ENCODE measurements at places on chromosomes 6 and 20.
A peak's percentile ranks its signal among the peaks of the same experiment; 100 is the strongest.

DNA sequence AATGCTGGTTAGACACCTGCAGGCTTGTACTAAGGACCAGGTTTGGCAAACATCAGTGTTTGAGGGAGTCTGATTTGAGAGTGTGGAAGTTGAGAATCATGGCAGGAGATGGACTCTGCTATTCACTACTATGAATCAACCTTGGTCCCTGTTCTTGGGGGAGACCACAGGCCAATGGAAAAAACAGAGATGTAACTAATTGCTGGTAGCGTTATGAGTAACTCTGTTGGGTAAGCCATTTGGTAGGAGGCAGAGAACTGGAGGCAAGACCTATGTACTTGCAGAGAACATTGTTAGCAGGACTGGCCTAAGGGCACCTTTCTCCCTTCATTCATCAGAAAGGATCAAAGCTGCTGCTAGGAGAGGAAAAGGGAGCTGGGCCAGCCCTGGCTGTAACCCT is 8.3 kb upstream of the WFDC2 start:
- no peak for DNase-seq

- peak; percentile 50 for DNase-seq
Measured at GRCh38 chr6:25476126-25476525, 175.9 kb upstream of the SCGN start.

DNA sequence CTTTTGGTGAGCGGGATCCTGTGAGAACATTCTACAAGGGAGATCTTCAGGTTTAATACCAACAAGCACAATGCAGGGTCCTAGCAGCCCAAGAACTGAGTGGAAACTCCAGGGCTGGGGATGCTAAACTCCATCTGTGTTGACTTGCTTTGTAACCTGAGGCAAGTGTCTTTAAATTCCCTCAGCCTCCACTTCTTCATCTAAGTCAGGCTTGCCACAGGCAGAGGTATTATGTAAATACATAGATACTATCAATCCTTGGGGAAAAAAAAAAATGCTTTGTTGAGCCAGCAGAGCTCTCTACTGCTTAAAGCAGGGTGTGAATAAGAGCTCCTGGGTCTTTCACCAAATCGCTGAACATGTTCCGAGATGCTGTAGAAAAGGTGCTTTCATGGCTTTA is 114.2 kb upstream of the PHACTR1 start:
- DNase-seq = no peak

- DNase-seq = no peak
Measured at GRCh38 chr20:24033151-24033550, 44.6 kb upstream of the GGTLC1 start.

DNA sequence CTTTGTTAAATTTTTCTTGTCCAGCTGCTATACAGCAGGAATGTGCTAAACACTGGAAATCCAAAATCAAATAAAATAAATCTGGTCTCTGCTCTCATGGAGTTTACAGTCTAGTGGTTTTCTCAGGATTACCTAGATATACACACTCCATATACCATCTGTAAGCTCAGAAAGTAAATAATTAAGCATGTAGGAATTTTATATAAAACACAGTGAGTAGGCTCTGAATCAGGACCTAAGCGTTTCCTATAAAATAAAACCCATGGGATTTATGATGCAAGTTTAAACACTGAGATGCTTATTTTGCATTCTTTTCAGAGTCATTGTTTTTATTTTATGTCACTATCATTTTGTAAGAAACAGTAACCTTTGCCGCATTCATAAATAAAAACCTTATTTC is 29.7 kb upstream of the UFL1 start:
- no peak for DNase-seq

- no peak for DNase-seq
Measured at GRCh38 chr6:158816329-158816728, 2.8 kb downstream of the EZR start.

DNA sequence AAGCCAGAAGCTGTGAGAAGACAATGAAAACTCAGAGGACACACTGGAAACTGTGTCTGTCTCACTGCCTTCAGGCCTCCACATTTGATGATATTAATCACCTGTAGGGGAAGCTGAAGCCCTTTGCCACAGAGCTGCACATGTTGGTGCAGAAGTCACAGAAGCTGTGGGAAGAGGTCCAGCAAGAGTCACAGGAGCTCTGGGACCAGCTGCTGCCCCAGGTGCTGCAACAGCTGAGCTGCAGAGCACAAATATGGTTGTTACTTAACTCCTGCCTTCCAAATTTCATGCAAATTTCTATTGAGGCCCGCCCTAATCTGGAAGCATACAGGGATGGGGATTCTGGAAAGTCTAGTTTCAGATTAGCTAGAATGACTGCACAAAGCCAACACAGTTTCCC is 169.3 kb downstream of the OGFRL1 start:
- DNase-seq = no peak

- peak; percentile 40 for DNase-seq
Measured at GRCh38 chr20:11432407-11432806, 485.3 kb upstream of the BTBD3 start.

DNA sequence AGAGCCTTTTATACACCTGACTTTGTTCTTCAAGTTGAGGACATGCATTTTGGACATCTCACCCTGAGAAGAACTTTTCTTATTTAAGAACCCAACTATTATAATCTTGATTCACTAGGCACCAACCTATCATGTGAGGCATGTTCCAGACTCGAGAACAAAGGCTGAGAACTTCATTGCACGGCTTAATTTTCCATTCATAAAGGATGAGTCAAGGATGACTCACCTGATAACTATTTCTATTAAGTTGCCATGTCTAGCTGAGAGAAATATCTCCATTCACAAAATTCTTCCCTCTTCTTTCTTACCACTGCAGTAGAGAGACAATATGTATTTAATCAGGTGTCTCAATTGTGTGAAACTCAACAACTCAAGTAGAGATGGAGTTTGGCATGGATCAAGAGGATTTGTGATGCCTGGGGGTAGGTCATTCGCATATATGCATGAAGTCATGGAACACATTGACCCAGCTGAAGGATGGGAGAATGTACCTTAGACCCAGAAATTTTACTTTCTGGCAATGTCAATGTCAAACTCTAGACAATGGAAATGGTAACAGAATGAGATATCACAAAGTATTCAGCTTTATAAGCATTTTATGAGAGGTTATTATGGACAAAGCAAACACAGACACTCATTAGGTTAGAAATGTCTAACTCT is 208.7 kb upstream of the PRND start:
- peak; percentile 93 for DNase-seq

DNA sequence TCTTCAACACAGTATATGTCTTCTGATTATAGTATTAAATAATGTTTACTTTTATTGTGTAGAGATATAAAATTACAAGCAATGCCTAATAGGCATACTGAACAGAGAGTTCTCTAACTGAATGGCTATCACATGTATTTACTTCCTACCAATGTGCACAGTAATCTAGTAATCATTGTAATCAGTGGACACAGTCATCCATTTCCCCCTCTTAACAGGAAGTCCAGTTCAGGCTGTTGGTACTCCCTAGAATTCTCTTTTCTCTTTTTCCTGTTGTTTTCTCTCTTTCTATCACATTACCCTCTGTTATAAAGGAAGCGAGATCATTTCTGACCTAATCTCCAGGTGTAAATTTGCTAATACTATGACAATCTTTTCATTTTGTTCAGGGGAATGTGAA is 172.5 kb downstream of the HTR1B start:
- DNase-seq = no peak

DNA sequence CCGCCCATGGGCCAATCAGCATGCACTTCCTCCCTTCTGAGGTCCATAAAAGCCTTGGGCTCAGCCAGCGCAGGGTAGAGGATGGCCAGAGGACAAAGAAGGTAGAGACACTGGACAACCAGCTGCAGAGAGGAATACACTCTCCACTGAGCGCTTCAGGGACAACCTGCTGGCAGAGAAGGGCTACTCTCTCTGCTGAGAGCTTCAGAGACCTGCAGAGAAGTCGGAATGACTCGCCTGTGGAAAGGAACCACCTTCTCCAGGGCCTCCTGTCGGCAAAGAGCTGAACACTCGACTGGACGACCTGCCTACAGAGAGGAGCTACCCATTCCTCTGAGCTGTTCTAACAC is 31.4 kb upstream of the SLA2 start:
- no peak for DNase-seq

DNA sequence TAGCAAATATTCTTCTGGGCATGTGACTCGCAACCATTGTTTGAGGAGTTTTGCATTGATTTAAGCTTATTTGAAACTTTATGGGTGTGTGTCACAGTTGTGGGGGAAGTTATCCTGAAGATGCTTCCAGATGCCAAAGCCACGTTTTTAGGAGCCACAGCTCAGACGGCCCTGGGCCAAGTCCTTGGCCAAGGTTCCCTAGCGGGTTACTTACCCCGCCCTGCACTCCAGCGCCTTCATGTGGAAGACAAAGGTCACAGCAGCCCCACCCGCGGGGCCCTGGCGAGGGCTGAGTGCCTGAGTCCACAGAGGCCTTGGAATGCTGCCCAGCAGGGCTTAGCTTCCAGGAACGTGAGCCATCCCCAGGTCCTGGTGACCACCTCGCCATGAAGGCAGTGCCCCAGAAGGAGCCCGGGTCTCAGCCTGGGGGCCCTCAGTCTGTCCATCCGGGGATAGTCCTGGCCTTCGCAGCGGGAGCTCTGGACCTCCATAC is 308.3 kb downstream of the CDH4 start:
- DNase-seq = peak; percentile 68

- no peak for DNase-seq
Measured at GRCh38 chr6:11066505-11067347, 22.6 kb upstream of the ELOVL2 start.

GRCh38 chr6:64789476-64789875 is 917.5 kb downstream of the EYS start:
- DNase-seq = no peak

DNA sequence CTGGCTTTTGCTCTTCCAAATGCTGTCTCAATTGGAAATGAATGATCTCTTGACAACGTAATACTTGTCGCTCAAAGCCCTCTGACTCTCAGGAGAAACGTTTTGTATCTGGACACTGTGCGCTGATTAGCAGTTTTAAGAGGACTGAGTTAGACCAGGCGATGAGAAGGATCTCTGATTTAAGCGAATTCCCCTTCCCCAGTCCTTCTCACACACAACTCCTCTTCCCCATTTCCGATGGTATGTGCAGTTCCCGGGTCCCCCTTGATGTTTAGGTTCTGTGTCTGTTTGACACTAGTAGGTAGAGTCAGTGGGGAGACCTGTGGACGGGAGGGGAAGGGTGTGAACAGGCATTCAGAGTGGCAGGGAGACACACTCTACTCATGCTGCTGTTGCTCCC is 2.5 kb downstream of the ZDHHC14 start:
- DNase-seq = no peak

DNA sequence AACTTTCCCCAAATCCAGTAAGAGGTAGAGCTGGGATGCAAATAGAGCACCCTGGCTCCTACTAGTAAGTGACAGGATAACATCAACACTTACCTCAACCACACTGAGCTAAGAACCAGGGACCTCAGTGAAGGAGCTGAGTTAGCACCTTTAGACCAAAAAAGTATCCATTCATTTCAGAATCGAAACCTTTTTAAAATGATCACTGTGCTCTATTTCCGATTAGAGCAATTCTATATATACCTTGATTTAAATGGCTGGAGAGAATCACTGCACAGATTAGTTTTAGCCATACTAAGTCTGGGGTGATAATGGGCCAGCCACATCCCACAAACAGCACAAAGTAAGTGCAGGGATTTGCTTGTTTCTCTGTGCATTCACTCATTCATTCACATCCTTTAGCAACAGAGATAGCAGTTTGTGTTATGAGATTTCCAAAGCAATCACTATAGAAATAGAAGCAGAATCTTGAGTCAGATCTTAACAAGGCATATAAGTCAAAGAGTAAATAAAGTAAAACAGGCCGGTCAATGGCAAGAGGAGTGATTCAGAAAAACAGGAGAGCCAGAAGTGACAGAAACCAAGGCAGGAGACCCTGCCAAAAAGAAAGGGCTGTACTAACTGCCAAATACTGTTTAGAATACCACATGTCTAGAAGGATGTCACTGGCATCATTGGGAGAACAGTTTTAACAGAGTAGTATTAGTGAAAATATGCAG is 136.3 kb downstream of the KIF13A start:
- peak; percentile 66 for DNase-seq

GRCh38 chr6:71083308-71083820 is 126.5 kb upstream of the B3GAT2 start:
- no peak for DNase-seq

DNA sequence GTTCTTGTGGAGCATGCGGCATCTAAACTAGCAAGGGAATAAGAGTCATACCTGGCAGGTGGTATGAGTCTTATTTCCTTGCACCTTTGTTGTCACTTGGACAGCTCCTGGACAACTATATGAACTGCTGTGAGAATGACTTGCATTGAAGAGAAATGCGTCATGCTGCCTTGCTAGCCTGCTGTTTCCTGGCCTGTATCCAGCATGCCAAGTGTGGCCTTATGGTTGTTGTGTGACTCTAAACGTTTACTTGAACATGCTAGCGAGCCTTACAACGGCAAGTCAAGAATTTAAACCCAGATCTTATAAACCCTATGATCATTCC is 90.4 kb downstream of the CEP162 start:
- no peak for DNase-seq

DNA sequence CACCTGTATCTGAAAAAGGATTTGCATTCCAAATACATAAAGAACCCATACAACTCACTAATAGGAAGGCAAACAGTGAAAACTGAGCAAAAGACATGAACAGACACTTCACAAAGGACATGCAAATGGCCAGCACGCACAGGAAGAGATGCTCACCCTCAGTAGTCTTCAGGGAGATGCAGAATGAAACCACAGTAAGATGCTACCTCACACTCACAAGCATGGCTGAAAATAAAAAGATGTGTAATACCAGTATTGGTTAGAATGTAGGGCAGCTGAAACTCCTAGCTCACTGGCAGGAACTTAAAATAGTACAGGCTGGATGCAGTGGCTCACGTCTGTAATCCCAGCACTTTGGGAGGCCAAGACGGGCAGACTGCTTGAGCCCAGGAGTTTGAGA is 64.6 kb downstream of the SNX5 start:
- no peak for DNase-seq

DNA sequence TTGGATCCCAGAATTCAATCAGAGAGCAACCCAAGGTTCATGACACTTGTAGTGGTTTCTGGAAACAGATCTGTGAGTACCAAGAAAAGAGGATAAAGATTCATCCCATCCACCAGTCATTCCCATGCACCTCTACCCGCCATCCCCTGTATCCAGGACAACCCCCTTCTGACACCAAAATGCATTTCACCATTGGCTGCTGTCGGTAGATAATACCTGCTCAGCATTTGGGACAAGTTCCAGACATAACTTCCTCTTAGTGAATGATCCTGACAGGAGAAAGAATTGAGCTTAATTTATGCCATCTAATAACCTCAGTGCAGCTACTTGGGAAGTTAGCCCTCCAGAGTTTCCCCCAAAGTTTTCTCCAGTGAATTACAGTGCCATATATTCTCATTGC is 329.1 kb downstream of the ZFAND3 start:
- DNase-seq = no peak

- DNase-seq = no peak
Measured at GRCh38 chr6:125444006-125444923, 142.5 kb upstream of the HDDC2 start.

DNA sequence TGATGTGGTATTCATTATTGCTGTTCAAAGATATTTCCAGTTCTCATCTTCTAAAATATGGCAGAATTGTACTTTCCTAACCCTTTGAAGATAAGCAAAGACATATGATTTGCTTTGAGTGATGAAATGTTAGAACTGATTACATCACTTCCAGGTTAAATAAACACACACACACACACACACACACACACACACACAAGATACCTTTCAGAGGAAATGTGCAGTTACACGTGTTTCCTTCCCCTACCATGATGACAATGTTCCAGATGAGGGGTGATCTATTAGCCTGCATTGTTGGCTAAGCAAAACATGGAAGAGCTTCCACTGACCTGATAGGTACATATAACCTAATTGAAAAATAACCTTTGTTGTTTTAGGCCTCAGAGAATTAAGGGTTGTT is 11.7 kb upstream of the FRK start:
- DNase-seq = no peak

Measured in HFFc6 (cell line).